Bronchial epithelial cell (primary cell): ENCODE measurements at places on chromosomes 6 and 20. TPM values are rescaled to one million over a fixed set of nuclear protein-coding genes. Genes with fewer than 3 reads are reported as not detected.

The SLC35D3 gene
- total RNA-seq = under 0.01 TPM in 1 of 2 replicates, not detected in the other

The APOBEC2 gene
- not detected in 2 replicates for total RNA-seq

The PPP1R18 gene
- total RNA-seq = 26.0 and 32.6 TPM in 2 replicates

The PSORS1C1 gene
- total RNA-seq = 5.1 and 6.3 TPM in 2 replicates

The SPATA25 gene
- 0.53 and 0.90 TPM in 2 replicates for total RNA-seq

The DOK5 gene
- 0.13 TPM in 1 of 2 replicates, not detected in the other for total RNA-seq

The CDH4 gene
- total RNA-seq = 5.4 and 12.1 TPM in 2 replicates

DNA sequence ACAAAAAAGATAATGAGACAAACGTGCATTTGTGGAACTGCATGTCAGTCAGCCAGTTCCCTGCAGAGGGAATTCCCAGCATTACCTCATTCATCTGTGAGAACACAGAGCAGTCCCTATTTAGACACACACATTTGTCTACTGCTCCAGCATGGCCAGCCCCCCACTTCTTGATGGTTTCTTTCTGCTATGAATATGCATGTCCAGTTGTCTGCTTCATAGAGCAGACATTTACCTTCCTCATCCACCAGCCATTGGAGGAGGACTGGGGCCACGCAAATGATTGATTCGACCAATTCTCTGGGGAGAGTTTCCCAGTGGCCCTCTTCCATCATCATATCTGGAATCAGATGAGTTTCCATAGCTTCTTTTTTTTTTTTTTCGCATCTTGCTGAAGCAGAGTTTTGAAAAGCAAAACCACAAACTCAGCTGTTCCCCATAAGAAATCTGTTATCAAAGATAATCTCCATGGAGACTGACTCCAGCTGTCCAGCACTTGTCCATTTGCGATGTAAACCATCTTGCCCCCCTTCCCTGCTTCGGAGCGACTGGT lies 11.8 kb downstream of the ENPP1 start:
- peak; percentile 28 for DNase-seq

GRCh38 chr6:122490607-122491006 lies 19.0 kb upstream of the SERINC1 start:
- DNase-seq = no peak

DNA sequence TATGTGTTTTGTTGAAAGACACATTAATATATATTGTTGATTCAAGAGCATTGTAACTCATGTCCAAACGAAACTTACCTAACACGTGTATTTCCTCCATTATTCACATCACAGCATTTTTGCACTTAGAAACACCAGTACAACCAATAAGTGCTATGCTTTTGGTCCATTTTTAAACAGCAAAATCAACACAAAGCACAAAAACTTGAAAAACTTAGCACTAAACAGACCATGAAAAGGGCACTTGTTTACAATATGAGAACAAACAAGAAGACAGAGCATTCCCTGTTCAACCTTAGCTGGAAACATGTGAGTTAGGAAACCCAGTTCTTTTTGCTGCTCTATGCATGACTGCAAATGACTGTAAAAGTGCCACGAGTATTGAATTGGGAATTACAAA lies 9.6 kb downstream of the GLYATL3 start:
- DNase-seq = no peak

- no peak for DNase-seq
Observed at GRCh38 chr6:138857775-138858174, 61.9 kb downstream of the ECT2L start.

GRCh38 chr20:5845681-5846615 lies 95.7 kb downstream of the SHLD1 start:
- peak; percentile 25 for DNase-seq

DNA sequence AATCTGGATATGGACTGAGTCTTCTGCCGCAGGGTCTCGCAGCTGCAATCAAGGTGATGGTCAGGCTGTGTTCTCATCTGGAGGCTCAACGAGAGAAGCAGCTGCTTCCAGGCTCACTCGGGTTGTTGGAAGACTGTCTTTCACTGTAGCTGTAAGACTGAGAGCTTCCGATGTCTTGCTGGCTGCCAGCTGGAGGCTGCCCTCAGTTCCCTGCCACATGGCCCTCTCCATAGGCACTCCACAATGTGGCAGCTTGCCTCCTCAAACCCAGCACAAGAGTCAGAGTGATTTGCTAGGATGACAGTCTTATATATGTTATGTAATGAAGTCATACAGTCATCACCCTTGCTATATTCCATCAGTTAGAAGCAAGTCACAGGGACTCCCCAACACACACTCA lies 290.5 kb upstream of the CDYL start:
- no peak for DNase-seq

- DNase-seq = no peak
Observed at GRCh38 chr20:38225900-38226263, 34.7 kb downstream of the KIAA1755 start.

- no peak for DNase-seq
Observed at GRCh38 chr6:111711476-111711875, 105.8 kb upstream of the TRAF3IP2 start.

GRCh38 chr6:132960720-132961119 lies 146.4 kb downstream of the RPS12 start:
- peak; percentile 47 for DNase-seq

GRCh38 chr20:19961293-19961692 lies 55.9 kb upstream of the NAA20 start:
- no peak for DNase-seq
